ENCODE measurements at places on chromosomes 12 and 14.

GRCh38 chr12:286531-287300 lies 24.1 kb upstream of the SLC6A13 start:
- DNase-seq, result no peak

DNA sequence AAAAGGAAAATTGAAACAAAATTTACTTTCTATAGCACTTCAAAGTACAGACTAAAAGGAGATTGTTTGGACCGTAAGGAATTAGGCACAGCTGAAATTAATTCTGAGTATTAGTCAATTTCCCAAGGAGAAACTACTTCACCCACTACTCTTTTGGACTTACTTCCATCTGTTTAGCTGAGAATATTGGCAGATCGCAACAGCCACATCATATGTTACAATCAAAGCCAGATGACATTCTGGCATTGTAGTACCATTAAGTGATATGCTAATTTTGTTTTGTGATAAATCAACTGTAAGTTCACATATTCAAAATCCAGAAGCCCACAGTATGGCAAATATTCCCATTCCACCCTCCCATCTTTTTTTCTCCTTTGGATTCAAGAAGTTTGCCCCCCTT lies 47.1 kb upstream of the ANKS1B start:
- DNase-seq, result no peak

GRCh38 chr14:33070475-33070874 lies 131.8 kb downstream of the NPAS3 start:
- no peak for DNase-seq

GRCh38 chr12:31832740-31833729 lies 104.2 kb upstream of the AMN1 start:
- DNase-seq, result no peak

- no peak for DNase-seq
Measured at GRCh38 chr12:77992760-77993159, 162.1 kb downstream of the NAV3 start.

DNA sequence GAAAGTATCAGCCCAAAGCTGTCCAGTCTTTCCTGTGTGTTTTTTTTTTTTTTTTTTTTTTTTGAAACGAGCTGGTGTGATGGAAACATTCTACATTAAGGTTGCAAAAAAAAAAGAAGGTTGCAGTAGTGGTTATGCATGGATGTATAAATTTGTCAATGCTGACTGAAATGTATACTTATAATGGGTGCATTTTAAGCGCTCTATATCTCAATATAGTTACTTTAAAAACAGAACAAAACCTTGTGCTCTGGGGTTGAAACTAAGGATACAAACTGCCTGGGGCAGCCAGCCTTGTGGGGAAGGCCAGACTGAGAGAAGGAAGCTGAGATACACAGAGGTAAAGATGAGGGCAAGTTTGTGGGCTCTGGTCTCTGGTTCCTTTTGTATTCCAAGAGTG lies 87.3 kb upstream of the RMST start:
- no peak for DNase-seq

GRCh38 chr12:64756376-64756775 lies 2.8 kb downstream of the GNS start:
- no peak for DNase-seq

DNA sequence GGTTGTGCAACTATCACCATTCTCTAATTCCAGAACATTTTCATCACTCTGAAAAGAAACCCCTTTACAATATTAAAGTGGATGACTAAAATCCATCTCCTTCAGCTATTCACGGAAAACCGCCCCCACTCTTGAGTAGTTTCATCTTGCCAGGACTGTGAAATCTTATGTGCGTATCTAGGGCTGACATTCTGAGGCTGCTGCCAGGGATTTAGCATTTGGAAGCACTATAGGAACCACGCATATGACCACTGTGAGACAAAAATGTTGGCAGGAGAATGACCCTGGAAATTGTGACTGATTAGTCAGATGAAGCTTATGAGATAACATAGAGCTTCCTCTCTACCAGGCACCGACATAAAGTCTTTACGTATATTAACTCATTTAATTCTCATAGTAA lies 305.2 kb upstream of the PDE3A start:
- DNase-seq, result no peak

GRCh38 chr12:122860854-122861586 lies 25.8 kb downstream of the HIP1R start:
- DNase-seq, result no peak

GRCh38 chr14:92964124-92965109 lies 41.5 kb downstream of the CHGA start:
- DNase-seq, result no peak

- no peak for DNase-seq
Measured at GRCh38 chr12:98149691-98150210, 365.6 kb upstream of the TMPO start.

GRCh38 chr14:84080944-84081343 lies 1449.0 kb upstream of the FLRT2 start:
- no peak for DNase-seq

DNA sequence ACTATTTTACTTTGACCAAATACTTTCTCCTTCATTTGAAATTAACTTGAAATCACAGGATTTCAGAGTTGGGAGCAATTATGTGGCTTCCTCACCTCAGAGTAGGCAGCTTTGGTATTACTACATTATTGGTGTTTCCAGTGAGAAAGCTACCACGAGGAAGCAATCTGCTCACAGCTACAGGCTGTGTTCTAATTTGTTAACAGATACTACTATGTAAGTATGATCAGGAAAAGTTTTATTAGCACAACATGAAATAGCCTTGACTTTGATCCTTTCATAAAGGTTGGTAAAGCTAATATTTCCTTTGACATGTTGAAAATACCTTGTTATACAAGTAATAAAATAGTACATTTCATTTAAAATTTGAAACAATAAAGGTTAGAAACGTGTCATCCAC lies 30.6 kb downstream of the TAOK3 start:
- no peak for DNase-seq

- DNase-seq, result no peak
Measured at GRCh38 chr12:124700810-124701592, 133.6 kb upstream of the NCOR2 start.

- DNase-seq, result no peak
Measured at GRCh38 chr12:49880756-49881414, 22.8 kb downstream of the FAIM2 start.

DNA sequence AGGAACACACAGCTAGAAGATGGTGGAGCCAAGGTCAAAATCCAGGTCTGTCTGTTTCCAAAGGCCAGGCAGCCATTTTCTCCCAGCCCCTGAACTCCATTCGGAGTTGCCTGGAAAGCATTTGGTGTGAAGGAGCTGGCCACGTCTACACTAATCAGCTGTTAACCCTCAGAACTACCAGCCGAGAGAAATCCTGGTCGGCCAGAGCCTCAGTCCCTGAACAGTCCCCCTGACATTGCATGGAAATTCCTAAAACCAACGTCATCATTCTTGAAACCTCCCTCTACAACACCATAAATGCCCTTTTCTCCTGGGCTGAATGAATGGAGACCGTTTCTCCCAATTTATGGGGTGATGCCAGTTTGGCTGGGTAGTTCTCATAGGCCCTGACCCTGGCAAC lies 245.6 kb downstream of the SLC41A2 start:
- DNase-seq, result no peak

DNA sequence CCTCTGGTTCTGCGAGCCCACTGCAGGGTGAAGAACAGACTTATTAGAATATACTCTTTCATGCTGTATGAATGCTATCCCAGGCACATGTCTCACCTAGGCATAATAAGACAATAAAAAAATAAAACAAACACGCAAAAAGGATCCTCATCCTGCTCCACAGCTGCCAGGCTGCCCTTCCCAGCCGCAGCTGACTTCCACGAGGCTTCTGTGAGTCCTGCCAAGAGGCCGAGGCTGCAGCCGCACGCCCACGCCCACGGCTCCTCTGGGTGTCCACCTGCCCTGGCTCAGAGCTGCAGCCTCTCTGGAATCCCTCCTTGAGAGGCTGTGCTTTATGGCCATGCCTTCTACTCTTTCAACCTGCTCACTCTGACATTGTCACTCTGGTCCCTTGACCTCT lies 6.9 kb downstream of the SMIM41 start:
- DNase-seq, result no peak

DNA sequence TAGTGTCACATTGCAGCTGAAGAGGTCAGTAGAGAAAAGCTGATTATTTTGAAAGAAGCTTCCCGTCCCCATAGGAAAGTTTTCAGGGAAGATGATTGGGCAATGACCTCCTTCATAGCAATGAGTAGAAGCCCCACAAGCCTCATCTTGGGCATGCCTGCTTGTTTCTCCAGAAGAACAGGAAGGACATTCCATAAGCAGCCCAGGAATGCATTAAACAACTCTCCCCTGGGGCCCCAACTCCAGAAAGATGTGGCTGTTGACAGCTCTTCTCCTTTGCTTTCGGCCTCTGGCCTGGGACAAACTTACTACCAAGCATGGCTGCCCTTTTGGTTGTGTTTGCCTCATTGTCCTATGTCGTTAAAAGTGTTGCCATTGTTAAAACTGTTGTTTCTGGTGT lies 5.7 kb upstream of the VDR start:
- no peak for DNase-seq

- no peak for DNase-seq
Measured at GRCh38 chr14:34966413-34966812, 16.4 kb upstream of the SRP54 start.

DNA sequence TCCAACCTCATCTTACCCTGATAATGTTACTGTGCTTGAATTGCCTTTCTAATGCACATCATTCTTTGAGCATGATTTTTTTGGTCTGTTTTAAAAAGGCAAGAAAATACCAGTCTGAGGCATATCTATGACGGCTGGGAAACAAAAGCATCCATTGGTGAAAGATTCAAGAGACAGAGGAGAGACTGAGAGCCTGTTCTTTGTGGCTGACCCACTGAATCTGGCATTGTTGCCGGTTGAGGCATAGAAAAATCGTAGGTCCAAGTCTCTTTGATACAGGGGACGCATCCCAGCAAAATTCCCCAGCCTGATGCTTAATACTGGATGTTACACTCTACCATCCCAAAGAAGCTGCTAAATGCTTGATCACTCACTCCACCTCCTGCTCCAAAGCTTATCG lies 2.9 kb upstream of the KLHL42 start:
- DNase-seq, result no peak

DNA sequence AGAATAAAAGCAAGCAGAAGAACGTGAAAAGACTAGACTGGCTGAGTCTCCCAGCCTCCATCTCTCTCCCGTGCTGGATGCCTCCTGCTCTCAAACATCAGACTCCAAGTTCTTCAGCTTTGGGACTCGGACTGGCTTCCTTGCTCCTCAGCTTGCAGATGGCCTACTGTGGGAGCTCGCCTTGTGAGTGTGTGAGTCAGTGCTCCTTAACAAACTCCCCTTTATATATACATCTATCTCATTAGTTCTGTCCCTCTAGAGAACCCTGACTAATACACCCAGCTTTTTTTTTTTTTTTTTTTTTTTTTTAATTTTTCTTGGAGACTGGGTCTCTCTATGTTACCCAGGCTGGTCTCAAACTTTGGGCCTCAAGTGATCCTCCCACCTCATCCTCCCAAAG lies 46.9 kb downstream of the ACTN1 start:
- DNase-seq, result no peak

DNA sequence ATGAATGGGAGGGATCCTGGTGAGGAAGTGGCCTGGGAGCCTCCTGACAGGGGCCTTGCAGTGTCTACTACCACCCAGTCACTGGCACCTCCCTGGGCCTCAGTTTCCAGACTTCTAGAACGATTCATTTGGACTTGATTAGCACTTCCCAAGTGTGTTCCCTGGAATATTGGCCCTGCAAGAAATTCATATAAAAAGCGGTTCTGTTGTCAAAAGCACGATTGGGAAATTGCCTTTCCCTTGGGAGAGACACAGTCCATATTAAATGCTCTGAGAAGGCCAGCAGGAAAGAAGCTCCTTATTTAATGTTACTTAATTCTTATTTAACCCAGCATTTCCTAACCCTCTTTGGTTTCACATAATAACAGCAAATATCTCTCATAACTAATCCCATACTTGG lies 61.9 kb downstream of the DRAM1 start:
- no peak for DNase-seq

DNA sequence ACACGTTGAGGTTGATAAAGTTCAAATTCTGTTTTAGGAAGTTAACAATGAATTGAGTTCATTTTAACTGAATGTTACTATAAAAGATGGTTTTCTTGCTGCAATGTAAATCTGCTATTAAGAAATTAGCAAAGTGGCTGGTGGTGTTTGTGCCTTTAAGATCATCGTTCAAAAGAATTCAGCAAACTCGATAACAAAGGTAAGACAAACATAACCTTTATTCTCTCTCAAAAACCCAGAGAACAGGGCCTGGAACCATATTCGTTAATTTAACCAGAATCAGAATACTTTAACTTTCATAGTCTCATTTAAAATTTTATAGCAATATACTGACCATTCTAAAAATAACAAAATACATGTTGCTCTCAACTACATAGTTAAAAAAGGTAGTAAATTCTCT lies 3.4 kb downstream of the TMEM30B start:
- DNase-seq, result no peak

DNA sequence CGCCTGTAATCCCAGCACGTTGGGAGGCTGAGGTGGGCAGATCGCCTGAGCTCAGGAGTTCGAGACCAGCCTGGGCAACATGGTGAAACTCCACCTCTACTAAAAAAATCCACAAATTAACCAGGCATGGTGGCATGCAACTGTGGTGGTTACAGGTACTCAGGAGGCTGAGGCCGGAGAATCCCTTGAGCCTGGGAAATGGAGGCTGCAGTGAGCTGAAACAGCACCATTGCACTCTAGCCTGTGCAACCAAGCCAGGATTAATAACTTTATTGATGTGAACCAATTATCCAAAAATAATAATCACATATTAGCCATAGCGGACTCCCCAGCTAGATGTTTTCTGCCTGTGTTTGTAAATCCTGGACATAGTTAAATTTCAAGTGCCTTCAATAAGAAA lies 1.8 kb upstream of the NUDT4 start:
- DNase-seq, result no peak

GRCh38 chr14:33796356-33796755 lies 154.5 kb downstream of the EGLN3 start:
- DNase-seq, result no peak

GRCh38 chr14:105181549-105182295 lies 610 bp upstream of the NUDT14 start:
- DNase-seq, result no peak

DNA sequence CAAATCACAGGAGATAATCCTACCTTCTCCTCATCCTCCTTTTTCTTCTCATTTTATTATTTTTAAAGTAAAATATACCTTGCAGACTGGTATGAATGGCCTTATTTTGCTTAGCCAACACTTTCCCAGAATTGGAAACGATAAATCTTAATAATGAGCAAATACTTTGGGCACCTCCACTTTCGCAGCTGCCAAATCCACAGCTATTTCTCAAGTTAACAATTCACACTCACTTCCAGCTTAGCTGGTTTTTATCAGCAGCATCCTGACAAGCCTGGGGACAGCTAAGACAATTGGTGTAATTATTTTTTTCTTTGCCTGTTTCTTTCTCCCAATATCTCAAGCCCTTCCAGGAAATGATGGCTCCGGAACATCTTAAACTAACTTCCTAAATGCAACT lies 867.5 kb upstream of the TMEM132C start:
- DNase-seq, result no peak

DNA sequence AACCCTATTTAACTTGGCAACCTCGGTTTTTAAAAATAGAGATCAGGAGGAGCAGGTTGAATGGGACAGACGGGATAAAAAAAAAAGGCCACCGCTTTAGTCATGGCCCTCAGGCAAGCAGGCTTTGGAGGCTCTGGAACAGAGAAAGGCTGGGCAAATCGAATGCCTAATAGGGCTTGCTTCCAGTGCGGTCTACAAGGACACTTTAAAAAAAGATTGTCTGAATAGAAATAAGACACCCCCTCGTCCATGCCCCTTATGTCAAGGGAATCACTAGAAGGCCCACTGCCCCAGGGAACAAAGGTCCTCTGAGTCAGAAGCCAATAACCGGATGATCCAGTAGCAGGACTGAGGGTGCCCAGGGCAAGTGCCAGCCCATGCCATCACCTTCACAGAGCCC lies 265.8 kb downstream of the CPNE8 start:
- no peak for DNase-seq

- DNase-seq, result no peak
Measured at GRCh38 chr14:99772371-99773283, 20.6 kb upstream of the EML1 start.
